ENCODE measurements at places on chromosomes 6 and 20.

- DNase-seq = no peak
Measured at GRCh38 chr6:126665551-126665950, 325.6 kb downstream of the CENPW start.

DNA sequence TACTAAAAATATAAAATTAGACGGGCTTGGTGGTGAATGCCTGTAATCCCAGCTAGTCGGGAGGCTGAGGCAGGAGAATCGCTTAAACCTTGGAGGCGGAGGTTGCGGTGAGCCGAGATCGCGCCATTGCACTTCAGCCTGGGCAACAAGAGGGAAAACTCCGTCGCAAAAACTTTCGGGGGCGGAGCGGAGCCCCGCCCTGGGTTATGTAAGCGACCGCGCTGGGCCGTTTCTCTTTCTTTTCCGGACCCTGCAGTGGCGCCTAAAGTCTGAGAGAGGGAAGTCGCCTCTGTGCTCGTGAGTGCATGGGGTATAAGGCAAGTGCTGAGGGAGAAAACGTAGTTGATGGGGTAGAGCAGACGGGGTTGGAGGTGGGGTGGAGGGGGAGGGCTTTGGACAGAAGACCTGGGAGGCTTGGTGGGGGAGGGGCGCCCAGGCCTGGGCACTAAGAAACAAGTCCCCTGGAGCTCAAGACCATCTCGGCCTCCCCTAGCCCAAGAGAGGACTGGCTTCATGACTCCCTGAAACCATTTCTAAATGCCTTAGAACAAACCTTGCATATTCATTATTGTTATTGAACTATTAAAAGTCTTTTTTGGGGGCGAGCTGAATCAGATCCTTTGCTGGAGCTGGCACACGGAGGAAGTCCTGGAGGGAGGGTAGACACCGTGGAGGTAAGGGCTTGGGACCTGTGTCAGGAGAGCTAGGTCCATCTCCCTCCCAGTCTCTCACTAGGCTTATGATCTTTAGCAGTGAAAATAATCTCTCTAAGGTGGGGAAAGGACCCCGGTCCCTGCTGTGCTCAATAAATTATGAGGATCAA lies 2.7 kb upstream of the MICA start:
- DNase-seq = no peak

DNA sequence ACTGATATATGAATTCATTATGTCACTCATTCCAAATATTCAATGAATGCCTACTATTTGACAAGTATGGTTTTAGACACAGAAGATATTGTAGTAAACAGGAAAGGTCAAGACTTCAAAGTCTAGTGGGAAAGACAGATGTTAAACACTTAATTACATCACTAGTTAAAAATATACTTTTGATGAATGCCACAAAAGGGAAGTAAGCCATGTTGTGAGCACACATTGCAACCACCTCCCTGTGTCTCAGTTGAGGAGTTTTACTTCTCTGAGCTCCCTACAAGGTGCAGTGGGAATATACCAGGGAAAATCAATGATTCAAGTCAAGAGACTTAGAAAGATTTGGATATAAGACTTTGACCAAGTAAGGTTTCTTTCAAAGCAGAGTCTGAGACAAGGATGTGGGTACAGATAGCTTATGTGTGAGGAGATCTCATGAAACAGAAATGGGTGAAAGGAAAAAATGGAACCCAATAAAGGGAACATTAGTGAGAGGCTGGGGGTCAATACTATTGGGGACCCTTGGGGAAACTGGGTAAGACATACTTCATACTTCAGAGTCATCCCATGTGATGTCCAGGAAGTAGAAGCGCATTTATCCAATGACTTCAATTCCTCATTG lies 503.7 kb downstream of the KIF16B start:
- no peak for DNase-seq

GRCh38 chr6:66232890-66233289 lies 525.9 kb upstream of the EYS start:
- no peak for DNase-seq

GRCh38 chr6:27049863-27050781 lies 197.4 kb upstream of the PRSS16 start:
- DNase-seq = no peak

GRCh38 chr6:28558629-28559028 lies 32.9 kb downstream of the GPX5 start:
- no peak for DNase-seq

- DNase-seq = no peak
Measured at GRCh38 chr20:54228841-54229240, 21.0 kb downstream of the PFDN4 start.

DNA sequence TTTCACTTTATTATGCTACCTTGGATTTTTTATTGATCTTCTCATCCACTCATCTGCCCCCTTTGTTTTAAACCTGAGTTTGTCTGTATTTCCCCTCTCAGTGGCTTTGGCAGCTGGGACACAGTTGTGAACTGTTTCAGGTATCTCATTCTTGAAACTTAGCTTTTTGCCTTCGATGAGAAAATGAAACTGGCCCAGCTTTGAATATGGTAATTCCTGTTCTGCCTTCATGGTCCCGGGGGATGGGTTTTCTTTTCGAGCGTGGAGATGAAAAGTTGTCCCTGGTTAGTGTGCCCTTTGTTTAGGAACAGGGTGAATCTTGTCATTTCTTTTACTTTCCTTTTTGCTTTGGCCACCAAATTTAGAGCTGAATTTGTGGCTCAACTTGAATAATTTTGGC lies 25.6 kb downstream of the DHX35 start:
- DNase-seq = no peak

DNA sequence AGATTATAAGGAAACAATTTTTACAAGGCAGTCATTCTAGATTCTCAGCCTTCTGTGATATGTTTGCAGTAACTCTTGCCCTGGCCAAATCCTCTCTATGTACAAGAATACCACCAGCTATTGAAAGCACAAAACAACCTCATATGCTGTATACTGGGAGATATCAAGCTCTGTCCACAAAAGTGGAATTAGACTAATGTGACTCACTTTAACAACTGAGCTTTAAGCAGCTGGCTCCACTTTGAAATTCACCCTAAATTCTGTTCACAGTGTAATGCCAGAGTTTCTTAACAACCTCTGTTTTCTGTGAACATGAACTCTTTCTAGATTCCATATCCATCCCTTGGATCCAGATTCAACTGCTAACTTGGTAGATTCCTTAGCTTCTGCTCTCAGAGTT lies 47.6 kb downstream of the CHD6 start:
- DNase-seq = no peak

DNA sequence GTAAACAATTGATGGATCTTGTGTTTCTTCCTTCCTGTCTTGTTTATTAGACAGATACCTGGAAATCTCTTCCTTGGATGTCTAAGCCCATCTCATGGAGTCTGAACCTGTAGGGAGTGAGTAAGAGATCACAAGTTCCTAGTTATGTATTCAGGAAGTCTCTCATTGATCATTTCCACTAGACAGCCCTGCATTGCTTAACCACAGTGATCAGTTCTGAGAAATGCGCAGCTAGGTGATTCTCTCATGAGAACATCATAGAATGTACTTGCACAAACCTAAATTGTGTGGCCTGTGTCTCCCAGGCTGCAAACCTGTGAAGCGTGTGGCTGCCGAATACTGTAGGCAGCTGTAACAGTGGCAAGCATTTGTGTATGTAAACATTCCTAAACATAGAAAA lies 39.1 kb downstream of the FAM120B start:
- DNase-seq = no peak

GRCh38 chr20:61534346-61534745 lies 282.3 kb downstream of the CDH4 start:
- DNase-seq = no peak

DNA sequence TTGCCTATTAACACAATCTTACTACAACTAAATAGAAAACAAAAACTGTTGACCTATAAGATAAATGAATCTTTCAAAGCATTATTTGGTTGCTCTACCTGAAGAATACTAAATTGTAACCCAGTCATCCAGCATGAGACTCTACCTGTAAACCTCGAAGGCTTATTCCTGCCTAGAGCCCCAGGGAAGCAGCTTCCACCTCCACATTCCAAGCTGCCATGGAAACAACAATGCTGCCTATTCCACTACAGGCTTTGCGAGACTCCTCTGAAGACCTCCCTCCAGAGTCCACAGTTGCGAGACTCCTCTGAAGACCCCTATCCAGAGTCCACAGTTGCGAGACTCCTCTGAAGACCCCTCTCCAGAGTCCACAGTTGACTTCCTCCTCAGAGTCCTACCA lies 15.7 kb downstream of the GMDS start:
- DNase-seq = no peak

DNA sequence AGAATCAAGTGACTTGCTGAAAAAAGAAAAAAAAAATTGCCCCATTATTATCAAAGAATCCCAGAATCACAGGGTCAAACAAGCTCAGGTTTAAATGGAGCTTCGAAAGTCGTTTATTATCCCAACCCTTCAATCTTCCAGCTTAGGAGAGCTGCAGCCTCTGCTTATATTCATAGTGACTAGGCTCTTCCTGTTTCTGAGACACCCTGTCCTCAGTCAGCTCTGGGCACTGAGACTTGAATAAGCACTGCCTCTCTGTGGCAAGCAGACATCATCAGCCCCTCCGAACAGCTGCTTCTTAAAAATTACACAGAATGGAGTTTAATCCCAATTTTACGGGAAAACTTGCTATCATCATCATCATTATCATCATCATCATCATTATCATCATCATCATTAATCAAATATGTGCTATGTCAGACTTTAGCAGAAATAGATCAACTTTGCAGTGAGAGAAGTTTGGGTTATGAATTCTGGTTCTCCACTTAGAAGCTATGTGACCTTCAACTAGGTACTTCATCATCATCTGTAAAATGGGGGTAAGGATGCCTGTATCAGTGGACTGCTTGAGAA lies 614.0 kb upstream of the SYNCRIP start:
- no peak for DNase-seq

DNA sequence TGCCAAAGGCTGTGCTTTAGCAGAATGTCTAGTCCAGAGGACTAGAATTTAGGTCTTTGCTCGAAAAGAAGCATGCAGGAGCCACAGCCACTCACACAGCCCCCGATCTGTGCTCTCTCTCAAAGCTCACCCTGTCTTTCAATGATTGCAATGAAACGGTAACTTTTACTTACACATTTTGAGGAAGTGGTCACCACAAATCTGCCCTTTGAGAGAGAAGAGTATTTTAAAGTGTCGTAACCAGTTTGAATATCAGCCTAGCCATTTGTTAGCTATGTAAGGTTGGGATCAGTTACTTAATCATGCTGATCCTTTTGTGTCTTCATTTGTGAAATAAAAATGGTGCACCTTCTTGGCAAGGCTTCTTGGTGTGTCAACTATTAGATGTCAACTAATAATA lies 209.0 kb downstream of the TFAP2A start:
- DNase-seq = no peak

- no peak for DNase-seq
Measured at GRCh38 chr6:166802401-166802800, 153.9 kb downstream of the RNASET2 start.

DNA sequence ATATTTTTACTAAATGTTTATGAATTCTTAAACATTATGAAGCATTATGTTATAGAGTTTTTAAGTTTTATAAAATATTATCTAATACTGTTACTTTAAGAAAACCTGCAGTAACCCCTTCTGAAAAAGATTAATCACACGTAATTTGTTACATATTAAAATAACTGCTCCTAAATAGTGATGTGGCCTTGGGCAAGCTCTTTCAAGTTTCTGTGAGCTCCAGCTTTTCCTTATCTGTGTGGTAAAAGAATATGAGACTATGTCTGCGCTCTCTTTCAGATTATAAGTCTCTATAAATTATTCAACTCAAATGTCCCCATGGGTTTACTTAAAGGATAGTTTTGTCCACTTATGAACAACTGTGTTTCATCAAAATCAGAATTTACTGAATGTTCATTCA lies 31.9 kb downstream of the HLA-DMB start:
- no peak for DNase-seq

Measured in cortex of kidney (tissue), 1 donor.